ENCODE measurements at places on chromosomes 12 and 14. TPM values are rescaled to one million over a fixed set of nuclear protein-coding genes. Genes with fewer than 3 reads are reported as not detected.

DNA sequence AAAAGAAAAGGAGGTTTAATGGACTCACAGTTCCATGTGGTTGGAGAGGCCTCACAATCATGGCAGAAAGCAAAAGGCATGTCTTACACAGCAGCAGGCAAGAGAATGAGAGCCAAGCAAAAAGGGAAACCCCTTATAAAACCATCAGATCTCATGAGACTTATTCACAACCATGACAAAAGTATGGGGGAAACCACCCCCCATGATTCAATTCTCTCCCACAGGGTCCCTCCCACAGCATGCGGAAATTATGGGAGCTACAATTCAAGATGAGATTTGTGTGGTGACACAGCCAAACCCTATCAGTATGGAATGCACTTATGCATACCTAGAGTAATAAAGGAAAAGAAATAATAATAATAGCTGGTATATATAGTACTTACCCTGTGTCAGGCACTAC lies 4.5 kb upstream of the GLIPR1 start:
- DNase-seq, result no peak

DNA sequence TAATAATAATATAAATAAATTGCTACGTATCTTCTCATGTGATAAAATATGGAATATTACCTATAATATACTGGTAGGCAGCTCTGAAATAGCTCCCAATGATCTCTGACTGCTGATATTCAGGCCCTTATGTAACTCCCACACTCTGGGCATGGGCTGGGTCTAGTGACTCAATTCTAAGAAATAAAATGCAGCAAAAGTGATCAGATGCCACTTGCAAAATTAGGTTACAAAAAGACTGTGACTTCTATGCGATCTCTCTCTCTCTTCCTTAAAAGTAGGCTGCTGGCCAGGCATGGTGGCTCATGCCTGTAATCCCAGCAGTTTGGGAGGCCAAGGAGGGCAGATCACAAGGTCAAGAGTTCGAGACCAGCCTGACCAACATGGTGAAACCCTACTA lies 10.3 kb upstream of the CACNB3 start:
- no peak for DNase-seq

- no peak for DNase-seq
Observed at GRCh38 chr12:53344487-53344823, 8.3 kb upstream of the SP7 start.

DNA sequence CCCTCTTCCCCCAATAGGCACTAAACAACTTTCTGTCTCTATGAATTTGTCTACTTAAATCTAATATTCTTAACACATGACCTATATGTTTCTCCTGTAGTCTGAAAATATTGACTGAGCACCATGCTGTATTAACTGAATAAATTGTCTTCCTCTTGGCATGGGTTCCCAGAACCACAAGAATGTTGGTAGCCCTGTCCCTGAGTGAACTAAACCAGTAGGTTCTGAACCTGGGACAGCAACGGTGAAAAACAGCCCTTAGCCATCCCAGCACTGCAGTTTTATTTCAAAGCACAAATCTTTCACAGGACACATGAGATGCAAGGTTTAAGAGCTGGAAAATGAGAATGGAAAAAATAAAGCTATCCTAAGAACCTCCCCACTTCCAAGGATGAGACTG lies 20.4 kb upstream of the HSP90B1 start:
- no peak for DNase-seq

Gene SRSF9
- polyA plus RNA-seq, result 238 TPM

Data from renal cortex interstitium (tissue), 15 donors.